ENCODE measurements at places on chromosomes 13 and 19.

- DNase-seq = no peak
Measured at GRCh38 chr13:40120288-40120687, 464.8 kb downstream of the COG6 start.

- DNase-seq = no peak
Measured at GRCh38 chr13:57925250-57925649, 293.7 kb downstream of the PCDH17 start.

- DNase-seq = no peak
Measured at GRCh38 chr13:86447479-86447878, 648.3 kb upstream of the SLITRK6 start.

DNA sequence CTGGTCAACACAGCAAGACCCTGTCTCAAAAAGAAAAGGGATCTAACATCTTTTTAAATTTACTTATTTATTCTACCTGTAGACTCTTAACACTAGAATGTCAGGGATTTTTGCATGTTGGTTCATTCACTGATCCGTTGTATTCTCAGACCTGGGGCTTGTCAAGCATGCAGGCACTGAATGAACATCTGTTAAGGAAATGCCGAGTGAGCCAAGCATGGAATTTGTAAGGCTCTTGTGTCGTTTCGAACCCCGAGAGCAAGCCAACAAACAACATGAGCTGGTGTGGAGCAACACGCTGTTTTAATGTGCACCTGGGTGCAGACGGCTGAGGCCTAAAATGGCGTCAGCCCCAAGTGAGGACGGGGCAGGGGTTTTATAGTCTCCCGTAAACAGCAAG, 10.0 kb upstream of the OR1M1 start:
- no peak for DNase-seq

Measured in activated CD4-positive, alpha-beta T cell treated with anti-CD3 and anti-CD28 coated beads for 1 hour (primary cell).